ENCODE measurements at places on chromosomes 7 and 10. TPM values are rescaled to one million over a fixed set of nuclear protein-coding genes. Genes with fewer than 3 reads are reported as not detected.

The FBXL13 gene
- total RNA-seq, result 1.0 TPM

The DDX56 gene
- total RNA-seq, result 119 TPM

DNA sequence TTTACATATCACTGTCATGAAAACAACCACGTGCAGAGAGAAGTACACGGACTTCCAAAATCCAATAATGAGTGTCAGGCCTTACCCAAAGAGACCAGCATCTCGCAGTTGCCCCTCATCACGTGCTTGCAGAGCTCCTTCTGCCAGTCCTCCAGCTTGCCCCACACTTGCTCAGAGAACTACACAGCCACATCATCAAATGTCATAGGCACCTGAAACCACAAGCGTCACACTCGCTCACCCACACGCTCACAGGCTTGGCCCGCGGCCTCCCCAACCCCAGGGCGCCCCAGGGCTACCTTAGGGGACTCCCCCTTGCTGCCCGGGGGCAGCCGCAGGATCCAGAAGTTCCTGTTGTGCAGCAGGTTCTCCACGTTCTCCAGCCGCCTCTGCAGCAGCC is 123.4 kb upstream of the ZNF746 start:
- no peak for DNase-seq

GRCh38 chr10:119526621-119527592 is 15.6 kb downstream of the RGS10 start:
- DNase-seq, result no peak

DNA sequence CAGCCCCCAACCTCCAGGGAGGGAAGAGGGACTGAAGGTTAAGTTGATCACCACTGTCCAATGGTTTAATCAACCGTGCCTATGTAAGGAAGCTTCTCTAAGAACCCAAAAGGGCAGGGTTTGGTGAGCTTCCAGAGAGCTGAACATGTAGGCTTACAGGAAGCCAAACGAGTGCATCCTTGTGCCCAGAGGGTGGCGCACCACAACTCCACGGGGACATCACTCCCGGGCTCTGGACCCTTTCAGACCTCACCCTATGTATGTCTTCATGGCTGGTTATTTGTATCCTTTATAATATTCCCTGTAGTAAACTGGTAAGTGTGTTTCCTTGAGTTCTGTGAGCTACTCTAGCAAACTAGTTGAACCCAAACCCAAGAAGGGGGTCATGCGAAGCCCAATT is 11.5 kb upstream of the NFKB2 start:
- no peak for DNase-seq

DNA sequence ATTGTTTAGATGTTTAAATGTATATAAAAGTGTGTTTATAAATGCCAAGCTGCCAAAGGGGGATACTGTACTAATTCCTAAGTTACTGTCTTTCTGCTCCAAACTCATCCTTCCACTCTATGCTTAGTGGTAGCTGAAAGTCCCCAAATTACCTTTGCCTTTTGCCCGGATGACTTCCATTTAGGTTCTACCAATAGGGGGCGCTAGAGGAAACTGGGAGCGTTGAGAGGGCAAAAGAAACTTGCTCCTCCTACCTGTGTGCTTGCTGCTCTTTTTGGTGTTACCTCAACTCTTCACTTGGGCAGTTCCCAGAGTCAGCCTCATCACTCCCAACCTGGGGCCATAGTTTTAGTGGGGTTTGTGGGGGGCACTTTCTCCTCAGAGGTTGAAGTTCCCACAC is 5.9 kb upstream of the OR2A25 start:
- peak; percentile 26 for DNase-seq

GRCh38 chr7:151051108-151051507 is 2.8 kb downstream of the ASIC3 start:
- DNase-seq, result no peak

GRCh38 chr10:68135362-68135761 is 26.1 kb downstream of the MYPN start:
- DNase-seq, result no peak
